ENCODE measurements at places on chromosomes 4 and X.

DNA sequence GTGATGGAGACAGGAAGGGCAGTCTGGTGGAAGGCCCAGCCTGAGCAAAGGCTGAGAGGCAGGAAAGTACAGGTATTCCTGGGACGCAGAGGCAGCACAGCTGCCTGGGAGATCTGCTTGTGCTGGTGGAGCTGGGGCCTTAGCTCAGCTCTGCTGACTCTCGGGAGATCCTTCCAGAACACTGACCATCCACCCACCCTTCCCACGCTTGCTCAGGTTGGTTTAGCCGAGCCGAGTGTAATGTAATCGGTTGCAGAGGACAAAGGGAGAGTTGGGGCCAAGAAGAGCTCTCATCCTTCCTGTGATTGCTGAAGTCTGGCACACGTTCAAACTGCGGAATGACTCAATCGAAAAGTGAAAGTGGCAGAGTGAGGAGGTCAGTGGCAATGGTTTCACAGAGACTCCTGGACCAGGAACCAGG lies 43.1 kb upstream of the GPR78 start:
- DNase-seq: peak; percentile 53

GRCh38 chrX:78455901-78456300 lies 128.5 kb upstream of the CYSLTR1 start:
- no peak for DNase-seq

DNA sequence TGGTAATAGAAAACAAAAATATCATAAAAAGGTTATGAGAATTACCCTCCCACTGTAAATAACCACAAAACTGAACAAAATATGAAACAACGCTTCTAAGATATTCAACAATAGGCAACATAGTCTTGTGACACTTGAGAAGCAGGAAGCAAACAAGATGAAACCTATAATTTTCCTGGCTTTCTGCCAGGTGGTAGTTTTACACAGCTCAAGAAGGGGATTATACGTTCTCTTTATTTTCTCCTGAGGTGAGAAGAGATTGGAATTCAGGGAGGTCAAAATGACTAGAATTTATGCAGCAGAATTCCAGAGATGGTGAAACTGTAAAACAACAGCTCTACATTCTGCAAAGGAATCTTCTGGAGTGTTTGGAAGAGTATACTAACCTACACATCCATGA lies 186.0 kb downstream of the HHIP start:
- DNase-seq: no peak

DNA sequence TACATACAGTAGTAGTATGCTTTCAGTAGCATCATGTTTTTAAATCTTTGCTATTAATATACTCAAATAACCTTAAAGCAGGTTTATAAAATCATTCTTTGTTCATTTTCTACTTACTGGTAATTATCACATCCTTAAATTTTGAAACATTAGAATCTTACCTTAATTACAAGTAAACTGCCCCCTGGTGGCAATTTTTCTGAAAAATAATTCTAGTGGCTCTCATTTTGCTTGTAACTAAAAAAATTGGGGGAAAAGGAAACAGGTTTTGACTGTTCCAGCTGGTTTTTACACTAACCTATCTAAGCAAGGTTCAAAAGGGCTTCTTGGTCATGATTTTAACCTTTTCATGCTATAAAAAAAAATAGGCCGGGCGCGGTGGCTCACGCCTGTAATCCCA lies 18.5 kb upstream of the DCAF4L1 start:
- DNase-seq: no peak

DNA sequence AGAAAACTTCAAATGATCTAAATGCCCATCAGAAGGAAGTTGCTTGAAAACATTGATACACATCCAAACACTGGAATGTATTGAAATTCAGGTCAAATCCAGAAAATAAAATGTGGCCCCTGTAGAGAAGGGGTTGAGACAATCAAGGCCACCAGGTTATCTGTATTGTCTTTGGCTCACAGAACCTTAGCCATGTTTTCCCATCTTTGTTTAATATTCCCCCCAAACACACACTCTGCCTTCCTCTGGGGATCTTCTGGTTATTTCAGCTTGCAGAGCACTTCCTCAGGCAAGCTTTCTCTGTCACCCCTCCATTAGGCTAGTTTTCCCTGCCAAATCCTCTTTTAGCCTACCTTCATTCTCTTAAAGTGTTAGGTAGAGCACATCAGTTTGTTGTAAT lies 30.5 kb downstream of the PAGE2 start:
- DNase-seq: no peak

DNA sequence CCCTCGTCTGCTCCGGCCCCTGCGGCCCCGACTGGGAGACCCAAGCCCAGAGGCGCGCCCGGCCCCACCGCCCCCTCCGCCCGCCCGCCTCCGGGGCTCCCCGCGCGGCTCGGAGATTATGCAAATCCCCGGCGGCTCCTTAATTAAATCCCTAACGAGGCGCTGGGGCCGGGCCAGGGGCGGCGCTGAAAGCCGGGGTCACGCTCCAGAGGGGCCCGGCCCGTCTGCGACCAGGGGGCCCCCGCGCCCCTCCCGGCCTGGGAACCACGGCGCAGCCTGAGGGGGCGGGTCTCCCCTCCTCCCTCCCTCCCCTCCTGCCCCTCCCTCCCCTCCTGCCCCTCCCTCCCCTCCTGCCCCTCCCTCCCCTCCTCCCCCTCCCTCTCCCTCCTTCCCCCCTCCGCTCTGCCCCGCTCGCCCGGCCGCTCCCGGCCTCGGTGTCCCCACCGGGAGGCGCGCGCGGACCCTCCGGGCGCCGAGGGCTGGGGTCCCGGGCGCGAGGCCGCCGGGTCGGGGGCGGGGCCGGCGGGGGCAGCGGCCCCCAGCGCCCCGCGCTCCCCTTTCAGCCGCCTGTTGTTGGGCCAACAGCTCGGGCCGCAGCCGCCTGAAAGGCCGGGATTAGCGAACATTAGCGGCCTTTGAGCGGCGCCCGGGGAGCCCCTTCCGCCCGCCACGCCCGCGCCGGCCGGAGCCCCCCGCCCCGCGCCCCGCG lies 25.9 kb upstream of the FGFR3 start:
- no peak for DNase-seq

DNA sequence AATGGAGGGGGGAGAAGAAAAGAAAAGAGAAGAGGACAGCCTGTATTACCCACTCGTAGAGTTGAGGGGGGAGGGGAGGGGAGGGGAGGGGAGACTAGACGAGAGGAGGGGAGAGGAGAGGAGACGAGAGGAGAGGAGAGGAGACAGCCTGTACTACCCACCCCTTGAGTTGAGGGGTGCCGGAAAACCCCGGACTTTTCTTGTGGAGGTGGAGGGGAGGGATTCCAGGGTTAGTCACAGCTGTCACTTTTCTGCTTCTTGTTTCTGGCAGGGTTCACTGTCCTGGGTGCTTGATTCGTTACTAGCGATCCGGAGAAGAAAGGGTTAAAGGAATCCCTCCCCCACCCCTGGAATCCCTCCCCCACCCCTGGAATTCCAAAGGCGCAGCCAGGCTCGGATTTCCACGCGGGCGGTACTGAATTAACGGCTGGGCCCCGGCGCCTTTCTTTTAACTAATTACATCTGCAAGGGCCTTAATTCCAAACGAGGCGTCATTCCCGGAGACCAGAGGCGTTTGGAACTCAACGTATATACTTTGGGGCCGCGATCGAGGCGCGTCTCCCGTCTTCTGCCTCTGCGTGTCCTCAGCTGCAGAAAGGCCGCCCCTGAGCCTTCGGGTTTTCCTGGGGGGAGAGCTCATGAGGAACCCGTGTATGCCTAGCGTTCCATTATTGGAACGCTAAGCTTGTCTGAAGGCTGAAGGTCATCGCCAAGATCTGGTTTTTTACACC lies 20.1 kb upstream of the CSF2RA start:
- DNase-seq: no peak

DNA sequence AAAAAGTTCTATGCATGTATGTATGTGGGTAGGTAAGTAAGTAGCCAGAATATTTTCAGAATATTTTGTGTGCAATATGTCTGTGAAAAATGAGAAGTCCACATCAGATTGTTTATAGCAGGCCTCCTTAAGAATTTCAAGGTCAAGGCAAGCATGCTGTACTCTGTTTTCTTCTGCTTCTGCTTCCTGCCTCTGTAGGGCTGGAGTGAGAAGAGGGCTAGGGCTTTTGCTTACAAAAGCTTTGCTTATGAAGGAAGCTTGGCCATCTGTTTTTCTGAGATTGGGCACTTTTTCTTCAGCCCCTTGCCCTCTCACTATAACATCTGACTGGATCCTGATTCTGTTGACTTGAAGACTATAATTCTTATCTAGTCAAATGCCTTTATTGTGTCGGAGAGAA lies 150.4 kb downstream of the EMCN start:
- DNase-seq: no peak

- DNase-seq: no peak
Observed at GRCh38 chr4:105710678-105711077, 2.1 kb downstream of the GSTCD start.

- no peak for DNase-seq
Observed at GRCh38 chr4:98586291-98586961, 72.0 kb downstream of the TSPAN5 start.

- no peak for DNase-seq
Observed at GRCh38 chr4:32958586-32958985, 2238.4 kb downstream of the PCDH7 start.

DNA sequence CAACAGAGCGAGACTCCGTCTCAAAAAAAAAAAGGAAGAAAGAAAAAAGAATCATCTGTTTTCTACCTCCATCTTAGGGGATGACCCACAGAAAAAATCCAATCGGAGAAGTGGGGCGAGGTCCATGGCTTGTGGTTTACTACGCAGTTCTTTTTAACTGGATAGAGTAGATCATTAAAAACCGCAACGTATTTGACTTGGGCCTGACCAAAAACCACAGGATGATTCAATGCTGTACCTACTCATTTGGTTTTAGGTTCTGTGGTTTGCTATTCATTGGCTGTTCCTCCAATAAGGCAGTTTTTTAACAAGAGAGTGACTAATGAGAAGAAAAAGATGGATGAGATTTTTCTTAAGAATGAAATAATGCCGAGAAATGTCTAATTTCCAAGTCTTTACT lies 83.7 kb downstream of the FREM3 start:
- no peak for DNase-seq

DNA sequence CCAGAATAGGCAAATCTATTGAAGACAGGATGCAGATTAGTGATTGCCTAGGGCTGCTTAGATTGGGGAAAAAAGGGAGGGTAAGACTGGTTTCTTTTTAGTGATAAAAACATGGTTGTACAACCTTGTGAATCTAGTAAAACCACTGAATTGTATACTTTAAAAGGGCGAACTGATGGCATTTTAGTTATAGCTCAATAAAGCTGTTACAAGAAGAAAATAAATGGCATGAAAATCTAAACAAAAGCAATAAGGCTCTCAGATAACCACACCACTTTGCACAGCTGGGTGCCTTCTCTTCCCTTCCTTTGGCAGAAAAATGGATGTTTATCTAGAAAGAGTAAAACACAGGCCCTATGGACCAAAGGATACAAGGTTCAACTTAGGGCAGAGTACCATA lies 69.6 kb downstream of the F9 start:
- no peak for DNase-seq

- DNase-seq: no peak
Observed at GRCh38 chrX:72080150-72080549, 51.6 kb downstream of the RTL5 start.

DNA sequence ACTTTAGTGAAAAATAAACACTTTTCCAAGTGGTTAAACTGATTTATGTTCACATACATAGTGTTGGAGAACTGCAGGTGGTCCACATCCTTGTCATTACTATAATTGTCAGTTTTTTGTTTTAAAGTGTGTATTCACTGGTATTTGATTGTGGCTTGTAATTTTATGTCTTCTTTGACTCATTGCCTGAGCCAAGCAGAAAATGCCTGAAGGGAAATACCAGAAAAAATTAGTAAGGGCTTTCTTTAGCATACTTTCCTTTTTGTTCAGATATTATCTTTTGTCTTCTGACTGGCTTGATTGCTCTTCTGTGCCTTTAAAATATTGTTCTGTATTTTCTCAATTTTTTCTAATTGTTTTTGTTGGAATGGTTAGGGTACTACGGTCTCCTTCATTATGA lies 981.3 kb downstream of the C4orf33 start:
- no peak for DNase-seq

- DNase-seq: no peak
Observed at GRCh38 chr4:1345903-1346780, 866 bp upstream of the UVSSA start.

DNA sequence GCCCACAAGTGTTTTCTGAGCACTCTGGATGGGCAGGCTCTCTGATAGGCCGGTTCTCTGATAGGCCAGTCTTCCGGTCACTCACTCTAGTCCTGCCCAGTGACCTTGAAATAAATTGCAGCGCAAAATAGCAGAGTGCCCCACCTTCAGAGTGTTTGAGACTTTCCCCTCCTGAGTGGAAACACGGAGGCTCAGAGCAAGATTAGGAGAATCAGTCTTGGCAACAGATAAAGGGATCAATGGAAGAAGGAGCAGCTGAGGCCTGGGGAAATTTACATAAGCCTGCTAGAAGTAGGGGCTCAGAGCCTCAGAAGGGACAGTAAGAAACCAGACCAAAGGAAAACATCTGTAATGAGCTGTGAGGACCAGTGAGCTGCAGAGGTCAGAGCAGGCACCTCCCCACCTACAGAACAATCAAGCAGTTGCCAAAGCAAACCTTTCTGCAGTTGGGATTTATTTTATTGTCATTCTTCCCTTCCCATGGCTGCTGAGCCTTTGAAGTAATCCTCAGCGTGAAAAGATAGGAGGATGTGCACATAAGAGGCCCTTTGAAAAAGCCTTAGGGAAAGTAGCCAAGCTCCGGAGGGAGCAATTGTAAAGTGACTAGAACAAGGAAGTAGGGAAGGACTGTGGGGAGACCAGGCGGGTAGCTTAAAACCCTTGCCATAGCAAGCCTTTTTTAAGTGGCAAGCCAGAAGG lies 89.1 kb upstream of the TSPAN5 start:
- peak; percentile 7 for DNase-seq

DNA sequence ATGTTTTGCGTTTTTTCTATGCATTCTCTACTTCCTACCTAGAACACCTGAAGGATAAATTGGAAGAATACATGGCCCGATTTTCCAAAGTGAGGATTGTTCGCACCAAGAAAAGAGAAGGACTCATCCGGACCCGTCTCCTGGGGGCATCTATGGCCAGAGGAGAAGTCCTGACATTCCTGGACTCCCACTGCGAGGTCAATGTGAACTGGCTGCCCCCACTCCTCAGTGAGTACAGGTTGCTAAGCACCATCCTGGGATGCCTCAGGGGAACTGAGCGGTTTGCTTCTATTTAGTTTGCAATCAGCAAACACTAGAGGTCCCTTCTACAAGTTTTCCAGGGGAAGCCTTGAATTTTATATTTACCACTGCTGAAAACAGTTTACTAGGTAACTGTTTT lies 359.3 kb upstream of the GALNT7 start:
- no peak for DNase-seq

- no peak for DNase-seq
Observed at GRCh38 chr4:77193511-77194102, 36.6 kb downstream of the CCNG2 start.

DNA sequence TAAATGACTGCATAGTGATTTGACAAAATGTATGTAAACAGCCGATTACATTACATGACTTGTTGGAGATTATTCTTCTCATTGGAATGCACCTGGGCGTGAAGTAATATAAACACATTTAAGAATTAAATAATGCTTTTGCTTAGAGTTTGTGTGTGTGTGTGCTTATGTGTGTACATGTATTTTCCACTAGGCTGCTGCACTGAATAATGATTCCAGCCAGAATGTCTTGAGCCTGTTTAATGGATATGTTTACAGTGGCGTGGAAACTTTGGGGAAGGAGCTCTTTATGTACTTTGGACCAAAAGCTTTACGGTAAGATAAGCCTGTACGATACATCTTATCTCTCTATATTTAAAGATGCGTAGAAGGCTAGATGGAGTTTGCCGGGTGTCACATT lies 12.6 kb downstream of the NEIL3 start:
- no peak for DNase-seq

GRCh38 chr4:176839656-176840055 lies 46.9 kb upstream of the VEGFC start:
- no peak for DNase-seq

GRCh38 chrX:151488677-151489076 lies 74.8 kb upstream of the PASD1 start:
- no peak for DNase-seq

All from skeletal muscle cell (primary cell).